Coronary artery (tissue), 2 donors: ENCODE measurements at places on chromosomes 5 and 9.

GRCh38 chr9:70590315-70590677 lies 175.8 kb upstream of the KLF9 start:
- no peak for DNase-seq

GRCh38 chr9:107760469-107761242 lies 271.1 kb upstream of the KLF4 start:
- no peak for DNase-seq

- no peak for DNase-seq
Measured at GRCh38 chr9:70574151-70574837, 159.8 kb upstream of the KLF9 start.

DNA sequence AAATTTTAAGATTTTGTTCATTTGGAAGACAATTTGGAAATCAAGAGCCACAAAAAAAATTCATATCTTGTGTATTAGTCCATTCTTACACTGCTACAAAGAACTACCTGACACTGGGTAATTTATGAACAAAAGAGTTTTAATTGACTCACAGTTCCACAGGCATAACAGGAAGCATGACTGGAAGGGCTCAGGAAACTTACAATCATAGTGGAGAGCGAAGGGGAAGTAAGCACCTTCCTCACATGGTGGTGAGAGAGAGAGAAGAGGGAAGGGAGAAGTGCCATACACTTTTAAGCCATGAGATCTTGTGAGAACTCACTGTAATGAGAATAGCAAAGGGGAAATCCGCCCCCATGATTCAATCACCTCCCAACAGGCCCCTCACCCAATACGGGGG lies 274.4 kb downstream of the KCNN2 start:
- DNase-seq: no peak

- DNase-seq: no peak
Measured at GRCh38 chr5:115336201-115336720, 39.8 kb upstream of the CCDC112 start.

DNA sequence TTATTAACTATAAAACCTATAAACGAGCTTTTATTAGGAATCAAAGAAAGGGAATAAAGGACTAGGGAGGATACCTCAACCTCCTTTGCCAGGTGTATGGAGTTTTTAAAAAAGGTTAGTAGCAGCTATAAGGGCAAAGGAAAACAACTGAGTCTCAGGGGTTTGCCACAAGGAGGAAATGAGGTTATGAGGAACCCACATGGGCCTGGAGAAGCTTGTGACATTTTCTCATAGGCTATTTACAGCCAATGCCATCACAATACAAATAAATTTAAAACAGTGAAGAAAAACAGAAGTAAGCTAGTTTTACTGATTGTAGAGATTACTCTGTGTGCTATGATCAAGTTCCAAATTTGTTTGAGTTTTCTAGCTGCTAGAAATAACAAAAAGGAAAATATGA lies 92.6 kb downstream of the CDKN2A start:
- no peak for DNase-seq

DNA sequence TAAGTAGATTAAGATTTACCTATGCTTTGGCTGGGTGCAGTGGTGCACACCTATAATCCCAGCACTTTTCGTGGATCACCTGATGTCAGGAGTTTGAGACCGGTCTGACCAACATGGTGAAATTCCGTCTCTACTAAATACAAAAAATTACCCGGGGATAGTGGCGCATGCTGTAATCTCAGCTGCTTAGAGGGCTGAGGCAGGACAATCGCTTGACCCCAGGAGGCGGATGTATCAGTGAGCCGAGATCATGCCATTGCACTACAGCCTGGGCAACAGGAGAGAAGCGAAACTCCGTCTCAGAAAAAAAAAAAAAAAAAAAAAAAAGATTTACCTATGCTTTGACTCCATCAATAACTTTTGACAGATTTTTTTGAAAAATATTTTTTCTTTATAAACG lies 267.1 kb upstream of the SEMA6A start:
- no peak for DNase-seq

- DNase-seq: no peak
Measured at GRCh38 chr5:147481376-147481775, 28.5 kb downstream of the DPYSL3 start.

DNA sequence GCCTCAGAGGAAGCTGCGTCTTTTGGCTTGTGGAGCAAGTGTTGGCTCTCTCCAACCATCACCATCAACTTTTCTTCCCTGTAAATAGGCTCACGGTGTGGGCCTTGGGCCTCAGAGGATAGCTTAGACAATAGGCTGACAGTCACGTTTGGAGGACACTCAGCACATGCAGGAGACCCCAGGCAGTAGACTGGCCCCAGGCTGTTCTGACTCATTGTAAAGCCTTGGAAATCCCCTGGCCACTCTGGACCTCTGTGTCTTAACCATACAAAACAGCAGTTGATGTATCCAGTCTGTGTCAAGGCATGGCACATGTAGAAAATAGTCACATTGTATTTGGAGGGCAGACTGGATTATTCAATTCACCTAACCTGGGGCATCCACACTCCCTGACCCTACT lies 18.6 kb downstream of the CD74 start:
- DNase-seq: no peak

DNA sequence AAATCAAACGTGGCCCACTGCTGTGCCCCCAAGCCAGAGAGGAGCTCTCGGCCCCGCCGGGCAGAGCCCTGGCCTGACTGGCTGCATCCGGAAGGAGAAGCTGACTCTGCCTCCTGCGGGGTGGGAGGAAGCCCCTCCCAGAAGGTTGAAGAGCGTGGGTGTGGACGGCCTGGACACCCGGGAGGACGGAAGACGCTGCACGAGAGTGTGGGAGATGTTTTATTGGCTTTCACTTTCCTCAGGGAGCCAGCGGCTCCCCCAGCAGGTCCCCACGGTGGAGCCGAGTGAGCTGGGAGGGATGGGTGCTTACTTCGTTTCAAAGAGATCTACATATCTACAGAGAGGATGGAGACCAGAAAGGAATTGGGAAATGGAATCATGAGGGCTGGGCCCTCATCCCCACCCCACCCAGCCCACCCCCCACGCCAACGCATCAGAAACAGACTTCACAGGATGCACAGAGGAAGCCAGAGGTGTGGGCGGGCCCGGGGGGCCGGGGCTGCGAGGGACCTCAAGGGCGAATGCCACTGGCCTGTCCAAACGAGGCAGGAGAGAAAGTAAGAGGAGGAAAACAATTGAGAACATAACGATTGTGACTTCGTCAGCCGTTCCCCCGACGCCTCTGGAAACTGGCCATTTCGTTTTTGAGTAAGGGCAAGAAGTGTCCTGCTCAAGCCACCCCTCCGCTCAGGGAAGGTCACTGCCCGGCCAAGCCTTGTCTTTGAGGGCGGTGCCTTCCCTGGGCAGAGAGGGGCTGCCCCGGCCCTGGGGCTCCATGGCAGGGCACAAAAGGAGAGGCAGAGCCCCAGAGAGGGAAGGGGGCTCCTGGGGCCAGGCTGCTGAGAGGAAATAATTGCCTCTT lies 32.1 kb downstream of the FAM163B start:
- DNase-seq: no peak

- no peak for DNase-seq
Measured at GRCh38 chr5:72194846-72195245, 87.6 kb downstream of the MAP1B start.

- DNase-seq: no peak
Measured at GRCh38 chr5:3736466-3736865, 140.8 kb downstream of the IRX1 start.

DNA sequence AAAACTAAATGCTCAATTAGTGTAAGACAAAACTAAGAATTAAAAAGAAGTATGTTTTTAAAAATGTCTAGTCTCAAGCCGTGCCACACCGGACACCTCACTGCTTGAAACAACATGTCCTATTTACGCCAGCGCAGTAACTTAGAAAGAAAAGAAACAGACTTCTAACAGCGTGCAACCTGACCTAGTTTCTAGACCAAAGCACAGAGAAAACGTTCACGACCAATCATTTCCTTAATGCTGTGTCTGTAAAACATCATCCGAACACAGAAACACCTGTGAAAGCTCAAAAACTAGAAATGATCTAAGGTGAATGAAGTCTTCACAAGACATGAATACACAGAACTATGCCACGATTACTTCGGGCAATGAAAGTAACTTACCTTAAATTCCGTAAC lies 4.0 kb downstream of the BRD9 start:
- DNase-seq: no peak

DNA sequence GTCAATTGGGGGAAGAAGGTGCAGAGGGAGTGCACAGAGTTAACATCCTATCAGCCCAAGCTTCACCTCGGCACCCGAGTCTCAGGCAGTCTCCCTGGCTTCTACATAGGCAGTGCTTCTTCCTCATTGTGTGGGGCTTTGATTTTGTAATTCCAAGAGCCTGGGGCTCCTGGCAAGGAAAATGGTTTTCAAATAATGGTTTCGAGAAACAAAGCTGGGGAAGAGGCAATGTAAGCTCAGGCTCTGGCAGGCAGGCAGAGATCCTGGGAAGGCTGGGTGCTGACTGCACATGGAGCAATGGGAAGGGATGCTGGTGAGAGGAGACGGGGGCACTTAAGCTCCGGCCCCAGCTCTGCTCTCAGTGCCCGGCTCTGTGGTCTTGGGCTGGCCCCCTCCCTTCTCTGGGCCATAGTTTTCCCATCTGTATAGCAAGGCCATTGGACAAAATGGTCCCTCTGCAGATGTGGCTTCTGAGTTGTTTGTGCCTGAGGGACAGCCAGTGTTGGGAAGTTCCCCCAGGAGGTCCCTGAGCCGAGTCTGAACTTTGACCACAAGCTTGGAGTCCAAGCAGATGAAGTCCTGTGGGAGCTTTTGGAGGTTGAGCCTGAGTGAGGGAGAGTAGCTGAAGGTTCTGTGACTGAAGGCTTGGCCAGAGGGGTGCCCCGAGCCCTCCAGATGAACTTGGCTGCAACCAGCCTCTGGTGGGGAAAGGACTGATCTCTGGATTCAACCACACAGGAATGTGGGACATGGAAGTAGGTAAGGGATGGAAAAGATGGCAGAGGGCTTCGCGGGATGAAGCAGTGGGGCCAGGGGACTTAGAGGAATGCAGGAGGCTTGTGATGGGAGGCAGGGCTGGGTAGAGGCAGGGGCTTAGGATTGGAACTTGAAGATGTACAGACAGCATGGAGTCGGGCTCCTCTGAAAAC lies 28.5 kb upstream of the IL17B start:
- DNase-seq: peak; percentile 74

GRCh38 chr9:36995927-36996705 lies 38.0 kb downstream of the PAX5 start:
- DNase-seq: no peak

DNA sequence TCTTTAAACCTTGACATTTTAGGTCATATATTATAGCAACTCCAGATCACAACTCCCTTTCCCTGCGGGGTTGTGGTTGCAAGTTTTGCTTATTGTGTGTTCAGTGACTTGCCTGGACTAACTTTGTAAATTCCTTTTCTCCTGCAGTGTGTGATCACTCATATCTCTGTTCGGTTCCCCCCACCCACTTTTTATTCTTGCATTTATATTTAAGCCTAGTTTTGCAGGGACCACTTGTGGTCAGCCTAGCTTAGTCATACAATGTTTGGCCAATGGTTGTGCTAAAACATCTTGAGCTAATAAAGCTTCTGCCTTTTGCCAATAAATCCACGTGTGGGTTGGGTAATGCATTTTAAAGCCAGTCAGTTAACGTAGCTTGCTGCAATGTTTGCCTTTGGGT lies 146.5 kb upstream of the IRX4 start:
- no peak for DNase-seq

- DNase-seq: no peak
Measured at GRCh38 chr5:149615976-149616375, 34.7 kb downstream of the ARHGEF37 start.

DNA sequence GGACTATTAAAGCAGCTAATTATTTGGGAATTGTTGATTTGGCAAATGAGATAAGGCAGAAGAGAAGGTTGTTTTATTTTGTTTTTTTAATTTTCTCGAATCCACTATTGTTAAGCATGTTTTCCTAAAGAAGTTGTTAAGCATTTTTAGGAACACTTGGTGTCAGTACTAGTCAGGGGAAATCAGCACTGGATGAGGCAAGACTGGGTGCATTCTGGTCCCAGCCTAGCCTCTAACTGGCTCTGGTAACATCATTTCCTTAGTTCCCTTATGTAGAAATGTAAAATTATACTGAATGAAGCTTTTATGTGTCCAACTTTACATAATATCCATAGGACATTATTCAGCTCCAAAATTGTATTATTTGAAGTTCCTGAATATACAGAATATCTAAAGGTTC lies 196.1 kb downstream of the PCSK5 start:
- DNase-seq: no peak

DNA sequence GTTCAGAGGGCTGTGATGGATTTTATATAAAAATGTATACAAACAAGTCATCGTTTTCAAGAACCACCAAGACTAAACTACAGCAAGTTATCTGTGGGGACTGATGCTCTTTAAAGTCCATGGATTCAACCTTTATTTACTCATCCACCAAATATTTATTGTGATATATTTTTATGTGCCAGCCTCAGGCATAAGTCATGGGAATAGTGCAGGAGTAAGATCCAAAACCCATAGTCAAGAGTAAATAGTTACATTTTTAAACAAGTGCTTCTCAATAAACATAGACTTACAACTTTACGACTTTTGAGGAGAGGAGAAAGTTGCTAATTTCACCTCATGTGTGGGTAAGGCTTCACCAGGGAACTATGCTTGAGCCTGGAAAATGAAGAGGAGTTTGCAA lies 24.6 kb downstream of the MACIR start:
- DNase-seq: no peak

DNA sequence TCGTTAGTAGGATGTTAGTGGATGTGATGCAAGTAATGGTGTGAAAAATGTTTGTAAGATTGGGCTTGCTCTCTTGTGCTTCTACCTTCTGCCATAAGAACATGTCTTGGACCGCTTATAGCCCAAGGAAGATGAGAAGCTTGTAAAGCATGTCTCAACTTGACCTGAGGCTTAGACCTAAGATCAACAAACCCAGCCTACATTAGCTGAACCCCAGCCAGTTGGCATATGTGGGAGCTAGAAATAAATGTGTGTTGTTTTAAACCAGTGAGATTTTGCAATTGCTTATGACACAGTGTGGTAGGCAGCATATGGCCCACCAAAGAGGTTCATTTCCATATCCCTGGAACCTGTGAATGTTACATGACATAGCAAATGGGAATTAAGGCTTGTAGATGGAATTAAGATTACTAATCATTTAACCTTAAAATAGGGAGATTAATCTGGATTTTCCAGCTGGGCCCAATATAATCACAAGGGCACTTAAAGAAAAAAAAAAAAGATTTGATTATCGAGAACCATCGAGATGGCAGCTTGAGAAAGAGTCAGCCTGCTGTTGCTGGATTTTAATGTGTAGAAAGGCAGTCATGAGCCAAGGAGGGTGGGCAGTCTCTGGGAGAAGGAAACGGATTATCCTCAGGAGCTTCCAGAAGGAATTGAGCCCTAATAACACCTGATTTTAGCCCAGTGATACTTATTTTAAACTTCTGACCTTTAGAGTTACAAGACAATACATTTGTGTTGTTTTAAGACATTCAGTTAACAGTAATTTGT lies 27.3 kb upstream of the EDIL3 start:
- DNase-seq: no peak

DNA sequence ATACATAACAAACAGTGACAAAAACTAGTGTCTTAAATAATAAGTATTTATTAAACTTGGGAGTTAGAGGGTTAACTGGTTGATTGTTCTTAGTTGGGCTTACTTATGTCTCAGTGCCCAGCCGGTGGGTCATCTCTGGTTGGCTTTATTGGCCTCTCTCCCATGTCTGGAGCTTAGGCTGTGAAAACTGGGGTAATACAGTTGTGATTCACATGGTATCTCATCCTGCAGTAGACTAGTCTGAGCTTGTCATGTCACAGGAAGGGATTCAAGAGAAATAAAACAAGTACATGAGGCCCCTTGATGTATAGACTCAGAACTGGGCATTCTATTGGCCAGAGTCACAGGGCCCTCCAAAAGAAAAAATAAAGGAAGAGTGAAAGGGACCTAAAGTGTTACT lies 466.4 kb upstream of the SMC2 start:
- no peak for DNase-seq
